Posterior cingulate gyrus (tissue), 11 donors: ENCODE measurements at places on chromosomes 3 and 15.
A peak's percentile ranks its signal among the peaks of the same experiment; 100 is the strongest.

GRCh38 chr3:60886518-60886917, 364.7 kb downstream of the FHIT start:
- no peak for DNase-seq

GRCh38 chr3:157174290-157174648, 14.3 kb upstream of the CCNL1 start:
- peak; percentile 82 for DNase-seq

DNA sequence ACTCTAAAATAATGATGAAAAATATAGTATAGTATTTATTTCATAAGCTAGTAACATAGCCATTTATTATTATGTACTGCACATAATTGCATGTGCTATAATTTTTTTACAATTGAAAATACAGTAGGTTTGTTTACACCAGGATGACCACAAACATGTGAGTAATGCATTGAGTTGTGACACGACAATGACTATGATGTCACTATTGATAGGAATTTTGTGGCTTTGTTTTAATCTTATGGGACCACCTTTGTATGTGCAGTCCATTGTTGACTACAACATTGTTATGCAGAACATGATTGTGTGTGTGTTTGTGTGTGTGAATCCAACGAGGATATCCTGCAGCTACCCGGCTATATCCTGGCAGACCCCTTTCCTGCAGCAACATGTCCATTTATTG, 372.2 kb upstream of the MCTP2 start:
- DNase-seq, result no peak

DNA sequence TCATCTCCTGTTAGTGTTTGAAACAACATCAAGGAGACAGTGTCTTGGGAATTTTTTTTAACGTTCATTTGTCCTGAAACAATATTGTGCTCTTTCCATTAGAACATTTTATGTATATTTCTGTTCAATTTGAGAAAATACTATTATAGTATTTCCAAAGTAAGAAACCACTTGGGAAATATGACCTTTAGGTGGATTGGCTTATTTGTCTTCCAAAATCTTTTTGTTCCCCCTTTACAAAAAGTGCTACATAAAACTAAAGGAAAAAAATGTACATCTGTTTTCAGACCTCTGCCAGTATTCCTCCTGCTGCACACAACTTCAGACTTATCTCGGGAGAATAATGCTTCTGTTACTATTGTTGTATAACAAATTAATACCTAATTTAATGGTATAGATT, 165.9 kb upstream of the AGTR1 start:
- no peak for DNase-seq

GRCh38 chr3:11915621-11916424, 69.1 kb upstream of the TAMM41 start:
- no peak for DNase-seq

DNA sequence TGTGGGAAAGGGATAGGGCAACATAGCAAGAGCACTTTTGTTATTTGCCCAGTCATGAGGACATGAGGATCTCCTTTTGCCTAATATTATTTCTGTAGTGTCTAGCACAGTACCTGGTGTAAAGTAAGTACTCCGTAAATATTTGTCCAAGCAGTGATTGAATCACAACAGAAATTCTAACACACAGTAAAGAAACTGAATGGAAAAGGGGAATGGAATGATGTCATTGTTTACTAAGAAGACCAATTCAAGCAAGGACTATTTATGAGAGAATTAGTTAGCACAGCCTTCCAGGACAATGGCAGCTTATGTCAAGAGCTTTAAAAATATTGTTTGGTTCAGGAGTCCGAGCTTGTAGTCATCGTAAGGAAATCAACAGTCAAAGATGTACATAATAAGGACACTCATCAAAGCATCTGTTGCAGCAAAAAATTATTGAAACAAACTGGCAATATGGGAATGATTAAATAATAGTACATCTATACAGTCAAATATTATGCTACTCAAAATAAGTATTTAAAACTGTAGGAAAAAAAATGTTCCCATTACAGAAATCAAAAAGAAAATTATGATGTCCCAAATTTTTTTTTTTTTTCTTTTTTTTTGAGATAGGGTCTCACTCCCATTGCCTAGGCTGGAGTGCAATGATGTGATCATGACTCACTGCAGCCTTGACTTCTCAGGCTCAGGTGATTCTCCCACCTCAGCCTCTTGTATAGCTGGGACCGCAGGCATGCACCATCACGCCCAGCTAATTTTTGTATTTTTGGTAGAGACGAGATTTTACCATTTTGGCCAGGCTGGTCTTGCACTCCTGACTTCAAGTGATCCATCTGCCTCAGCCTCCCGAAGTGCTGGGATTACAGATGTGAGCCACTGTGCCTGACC, 17.9 kb downstream of the CAPN7 start:
- no peak for DNase-seq
